Islet precursor cell (in vitro differentiated cells): ENCODE measurements at places on chromosomes 11 and 22.

GRCh38 chr11:125464666-125465065, 31.4 kb downstream of the FEZ1 start:
- DNase-seq: peak; percentile 8

DNA sequence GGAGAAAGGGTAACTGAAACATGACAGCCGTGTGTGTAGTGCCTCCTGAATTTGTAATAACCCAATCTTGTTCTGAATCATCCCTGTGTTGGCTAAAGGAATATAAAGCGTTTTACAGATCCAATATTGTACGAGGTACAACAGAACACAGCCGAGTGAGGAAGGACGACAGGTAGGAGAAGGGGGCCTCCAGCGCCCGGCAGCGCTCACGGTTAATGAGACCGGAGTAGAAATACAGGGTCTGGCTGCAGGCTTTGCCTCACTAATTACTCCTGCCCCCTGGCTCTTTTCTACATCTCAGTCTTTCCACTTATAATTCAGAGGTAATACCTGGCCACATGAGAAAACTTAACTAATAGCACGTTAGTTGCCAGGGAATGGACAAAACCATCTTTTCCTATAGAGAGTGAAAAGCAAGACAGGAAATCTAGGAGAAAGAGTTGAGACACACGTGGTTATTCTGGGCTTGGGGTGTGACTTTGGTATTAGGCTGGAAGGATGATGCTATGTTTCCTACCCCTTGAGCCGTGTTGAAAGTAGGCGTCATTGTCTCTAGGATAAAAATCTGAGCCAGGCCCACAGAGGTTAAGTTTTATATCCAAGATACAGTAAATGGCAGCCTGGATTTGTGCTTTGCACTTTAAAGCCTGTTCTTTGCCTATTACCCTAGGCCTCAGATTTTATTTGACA, 54.1 kb downstream of the GRIK4 start:
- DNase-seq: peak; percentile 49

DNA sequence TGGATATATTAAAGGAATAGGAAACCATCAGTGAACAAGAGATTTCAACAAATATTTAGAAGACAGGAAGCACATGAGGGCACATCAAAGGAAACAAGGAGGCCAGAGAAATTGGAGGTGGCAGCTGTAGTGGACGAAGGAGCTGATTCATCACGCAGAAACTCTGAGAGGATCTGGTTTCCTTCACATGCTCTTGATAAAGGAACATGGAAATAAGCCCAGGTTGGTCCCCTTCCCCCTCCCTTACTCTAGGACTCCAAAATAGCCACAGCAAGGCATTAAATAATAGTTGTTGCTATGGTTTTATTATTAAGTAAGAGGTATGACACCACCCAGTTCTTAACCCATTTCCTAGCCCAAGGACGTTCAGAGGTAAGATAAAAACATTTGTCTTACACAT, 11.3 kb downstream of the IZUMO1R start:
- peak; percentile 58 for DNase-seq

- DNase-seq: no peak
Observed at GRCh38 chr22:35409783-35410662, 10.1 kb downstream of the MCM5 start.

GRCh38 chr11:90355200-90355599, 132.4 kb upstream of the CHORDC1 start:
- no peak for DNase-seq

DNA sequence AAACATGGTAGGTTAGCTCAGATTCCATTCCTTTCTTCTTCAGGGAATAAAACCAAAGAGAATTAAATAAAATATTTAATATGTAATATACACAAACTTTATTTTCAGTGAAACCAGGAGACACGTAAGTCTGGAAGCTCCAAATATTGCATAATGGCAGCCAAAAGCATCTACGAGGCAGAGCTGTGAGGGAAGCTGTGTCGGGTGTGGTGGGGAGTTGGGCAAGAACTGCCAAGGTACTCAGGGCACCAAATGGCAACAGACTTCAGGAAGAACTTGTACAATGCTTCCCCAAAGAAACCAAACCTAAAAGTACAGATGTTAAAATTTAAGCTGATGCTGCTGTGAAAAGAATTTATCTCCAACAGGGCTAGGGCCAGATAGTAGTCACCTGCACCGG, 47.5 kb upstream of the C11orf87 start:
- no peak for DNase-seq

- DNase-seq: no peak
Observed at GRCh38 chr11:105718641-105719040, 108.8 kb downstream of the GRIA4 start.

GRCh38 chr11:18495271-18495670, 31.5 kb downstream of the TSG101 start:
- no peak for DNase-seq

DNA sequence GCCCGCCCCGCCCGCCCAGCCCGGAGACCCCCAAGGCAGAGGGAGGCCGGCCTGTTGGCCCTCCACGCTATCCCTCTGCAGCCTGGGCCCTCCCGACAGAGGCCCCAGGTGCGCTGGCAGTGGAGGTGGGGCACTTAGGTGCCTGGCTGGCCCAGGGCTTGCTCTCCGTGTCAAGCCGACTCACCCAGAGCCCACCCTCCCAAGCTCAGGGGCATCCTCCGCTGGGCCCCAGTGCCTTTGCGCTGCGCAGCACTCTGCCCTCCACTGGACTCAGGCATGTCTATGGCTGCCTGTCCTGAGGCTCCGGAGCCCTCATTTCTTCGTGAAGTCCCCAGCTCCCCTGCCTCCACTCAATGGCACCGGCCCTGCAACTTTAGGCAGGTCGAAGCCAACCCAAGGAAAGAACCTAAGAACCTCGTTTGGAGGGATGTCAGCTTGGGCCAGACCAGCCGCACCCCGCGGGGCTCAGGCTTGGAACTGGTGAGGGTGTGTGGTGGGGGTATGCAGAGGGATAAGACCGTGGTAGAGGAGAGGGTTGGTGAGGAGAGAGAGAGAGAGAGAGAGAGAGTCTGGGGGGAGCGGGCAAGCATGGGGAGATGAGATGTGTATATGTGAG, 6.1 kb downstream of the SMIM45 start:
- DNase-seq: no peak

DNA sequence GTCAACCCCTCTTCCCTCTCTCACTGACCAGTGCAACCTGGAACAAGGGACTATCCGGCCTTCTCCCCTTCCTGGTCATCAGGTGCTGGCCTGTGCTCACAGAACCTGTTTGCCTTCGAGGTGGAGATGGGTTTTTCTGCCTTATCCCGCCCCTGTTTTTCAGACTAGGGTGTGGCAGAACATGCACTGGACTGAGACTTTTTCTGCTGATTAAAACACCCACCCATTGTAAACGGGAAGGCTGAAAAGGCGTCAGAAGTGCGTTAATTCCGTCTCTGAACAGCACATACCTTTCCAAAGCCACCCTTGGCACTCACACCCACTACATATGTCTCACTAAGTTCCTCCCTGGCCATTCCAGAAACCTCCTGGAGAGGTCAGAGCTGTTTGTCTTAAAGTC, 4.4 kb upstream of the B3GNT6 start:
- DNase-seq: no peak

GRCh38 chr11:61509043-61510029, 787 bp downstream of the LRRC10B start:
- peak; percentile 94 for DNase-seq

DNA sequence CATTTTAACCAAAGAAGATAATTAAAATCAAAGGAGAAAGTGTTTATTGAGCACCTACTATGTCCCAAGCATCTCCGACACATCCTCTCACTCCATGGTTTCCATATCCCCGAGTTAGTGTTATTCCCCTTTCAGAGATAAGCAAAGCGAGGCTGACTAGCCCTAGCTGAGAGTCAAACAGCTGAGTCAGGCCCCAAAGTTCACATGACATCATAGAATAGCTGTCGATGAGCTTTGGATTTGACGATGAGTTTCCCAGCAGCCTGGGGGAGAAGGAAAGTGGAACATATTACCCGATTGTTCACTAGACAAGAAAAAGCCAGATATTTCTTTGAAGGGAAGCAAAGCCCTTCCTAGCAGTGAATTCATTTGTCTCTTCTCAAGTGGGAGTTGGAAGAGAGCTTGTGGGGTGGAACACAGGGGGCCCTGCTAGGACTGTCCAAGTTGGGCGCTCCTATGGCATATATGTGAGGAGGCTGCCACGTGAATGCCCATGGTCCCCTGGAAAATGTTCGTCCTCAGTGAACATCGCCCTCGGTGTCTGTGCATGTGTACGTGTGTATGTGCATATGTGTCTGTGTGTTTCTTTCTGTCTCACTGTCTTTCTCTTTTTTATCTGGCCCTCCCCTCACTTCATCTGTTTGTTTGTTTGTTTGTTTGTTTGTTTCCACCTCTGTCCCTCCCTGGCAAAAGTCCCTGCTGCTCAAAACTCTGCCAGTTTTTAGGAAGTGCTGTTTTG, 493 bp upstream of the CYTH4 start:
- no peak for DNase-seq

- DNase-seq: no peak
Observed at GRCh38 chr22:31087744-31088215, 6.7 kb downstream of the SMTN start.

DNA sequence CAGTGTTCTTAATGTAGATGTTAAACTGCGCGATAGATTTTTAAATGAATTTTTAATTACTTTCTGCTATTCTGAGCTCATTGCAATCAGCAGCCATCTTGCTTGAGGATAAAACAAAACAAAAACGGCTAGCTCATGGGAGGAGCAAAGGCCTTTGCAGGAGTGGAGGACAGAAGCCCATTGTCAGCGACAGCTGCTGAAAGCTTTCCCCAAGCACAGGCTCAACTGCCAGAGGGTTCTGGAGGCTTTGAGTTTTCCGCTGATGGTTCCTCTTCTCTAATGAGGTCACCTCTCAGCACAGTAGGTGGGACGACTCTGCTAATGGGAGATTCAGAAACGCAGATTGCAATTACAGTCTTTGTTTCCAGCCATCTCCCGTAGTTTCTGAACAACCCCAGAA, 167.1 kb upstream of the TTC12 start:
- DNase-seq: peak; percentile 87

DNA sequence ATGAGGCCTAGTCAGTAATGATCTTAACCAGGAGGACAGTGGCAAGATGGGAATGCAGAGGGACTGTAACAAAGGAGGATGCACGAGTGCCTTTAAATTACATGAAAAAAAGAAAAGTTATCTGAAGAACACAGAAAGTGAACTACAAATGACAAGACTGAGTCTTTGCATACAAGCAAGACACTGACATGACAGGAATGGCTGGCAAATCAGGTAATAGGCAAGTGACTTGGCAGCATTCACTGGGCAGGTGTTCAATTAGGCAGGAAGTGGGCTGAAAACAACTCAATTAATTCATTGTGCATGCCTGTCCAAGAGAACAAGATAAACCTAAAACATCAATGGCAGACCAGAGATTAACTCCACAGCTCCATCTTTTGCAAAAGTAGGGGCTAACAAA, 24.0 kb downstream of the SMCO4 start:
- no peak for DNase-seq

GRCh38 chr11:101429703-101430540, 153.9 kb downstream of the TRPC6 start:
- no peak for DNase-seq

DNA sequence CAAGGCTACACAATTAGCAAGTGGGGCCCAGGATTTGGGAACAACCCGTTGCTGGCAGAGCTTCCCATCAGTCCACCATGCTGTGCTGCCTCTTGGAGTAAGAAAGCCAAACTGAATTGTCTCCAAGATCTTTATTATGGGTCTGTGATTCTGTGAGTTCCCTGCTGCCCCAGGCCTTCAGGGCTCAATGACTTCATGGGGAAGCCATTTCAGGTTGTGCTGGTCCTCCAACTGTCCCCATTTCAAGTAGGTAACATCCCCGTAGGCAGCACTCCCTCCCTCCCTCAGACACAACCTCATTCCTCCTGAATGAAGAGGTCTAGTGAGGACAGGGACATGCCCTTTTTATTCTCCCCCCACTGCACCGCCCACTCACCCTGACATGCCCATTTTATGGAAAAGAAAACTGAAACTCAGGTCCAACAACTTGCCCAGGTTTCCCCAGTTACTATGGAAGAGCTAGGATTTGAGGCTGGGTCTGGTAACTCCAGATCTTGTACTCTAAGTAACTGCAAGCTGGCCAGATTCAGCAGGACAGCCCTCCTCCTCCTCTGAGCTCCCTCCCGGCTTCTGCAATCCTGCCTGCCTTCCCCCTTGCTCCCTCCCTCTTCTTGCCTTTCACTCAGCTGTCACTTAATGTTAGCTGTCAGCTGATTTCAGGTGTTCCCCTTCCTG, 8.2 kb upstream of the YWHAH start:
- peak; percentile 77 for DNase-seq

DNA sequence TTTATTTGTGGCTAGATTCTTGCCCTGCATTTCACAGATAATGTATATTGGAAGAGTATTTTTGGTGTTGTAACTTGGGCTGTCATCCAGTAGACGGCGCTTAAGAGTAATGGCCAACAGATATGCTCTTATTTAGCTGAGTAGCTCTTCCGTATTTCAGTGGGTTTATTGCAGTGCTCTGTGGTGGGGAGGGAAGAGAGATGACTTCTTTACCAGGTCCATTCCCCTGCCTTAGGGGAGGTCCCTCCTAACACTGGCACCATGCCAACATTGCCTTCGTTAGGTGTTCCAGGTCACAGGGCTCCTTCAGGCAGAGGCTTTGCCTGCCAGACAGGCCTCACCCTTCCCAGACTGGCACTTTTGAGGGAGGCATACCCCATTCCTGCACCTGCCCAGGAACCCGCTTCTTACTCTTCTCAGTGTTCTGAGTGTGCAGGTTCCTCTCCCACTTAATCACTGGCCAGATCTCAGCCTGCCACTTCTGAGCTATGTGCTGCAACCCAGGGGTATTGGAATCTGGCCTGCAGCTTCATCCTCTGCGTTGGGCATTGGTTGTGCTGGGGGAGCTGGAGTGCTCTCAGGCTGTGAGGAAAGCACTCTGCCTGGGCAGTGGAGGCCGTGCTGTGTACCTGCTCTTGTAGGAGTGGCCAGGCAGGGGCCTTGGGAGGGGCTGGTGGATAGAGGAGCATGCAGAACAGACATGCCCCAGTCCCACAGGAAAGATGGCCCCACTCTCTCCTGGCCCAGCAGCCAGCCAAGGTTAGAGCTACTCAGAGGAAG, 29.4 kb upstream of the SLN start:
- DNase-seq: no peak

DNA sequence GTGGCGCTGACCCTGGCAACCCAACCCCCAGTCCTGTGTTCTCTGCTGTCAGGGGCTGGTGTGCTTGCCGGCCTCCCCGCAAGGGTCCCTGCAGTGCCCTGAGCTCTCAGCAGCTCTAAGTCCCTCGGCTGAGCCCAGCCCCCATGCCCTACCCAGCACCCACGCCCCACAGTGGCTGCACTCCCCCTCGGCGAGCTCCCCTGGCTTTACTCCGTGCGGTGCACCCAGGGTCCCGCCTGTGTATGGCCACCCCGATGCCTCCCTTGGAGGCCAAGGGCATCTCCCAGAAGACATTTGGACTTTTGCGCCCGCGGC, 72.5 kb upstream of the SHISAL1 start:
- DNase-seq: no peak
